ENCODE measurements at places on chromosomes 2 and 18. TPM values are rescaled to one million over a fixed set of nuclear protein-coding genes. Genes with fewer than 3 reads are reported as not detected.

DNA sequence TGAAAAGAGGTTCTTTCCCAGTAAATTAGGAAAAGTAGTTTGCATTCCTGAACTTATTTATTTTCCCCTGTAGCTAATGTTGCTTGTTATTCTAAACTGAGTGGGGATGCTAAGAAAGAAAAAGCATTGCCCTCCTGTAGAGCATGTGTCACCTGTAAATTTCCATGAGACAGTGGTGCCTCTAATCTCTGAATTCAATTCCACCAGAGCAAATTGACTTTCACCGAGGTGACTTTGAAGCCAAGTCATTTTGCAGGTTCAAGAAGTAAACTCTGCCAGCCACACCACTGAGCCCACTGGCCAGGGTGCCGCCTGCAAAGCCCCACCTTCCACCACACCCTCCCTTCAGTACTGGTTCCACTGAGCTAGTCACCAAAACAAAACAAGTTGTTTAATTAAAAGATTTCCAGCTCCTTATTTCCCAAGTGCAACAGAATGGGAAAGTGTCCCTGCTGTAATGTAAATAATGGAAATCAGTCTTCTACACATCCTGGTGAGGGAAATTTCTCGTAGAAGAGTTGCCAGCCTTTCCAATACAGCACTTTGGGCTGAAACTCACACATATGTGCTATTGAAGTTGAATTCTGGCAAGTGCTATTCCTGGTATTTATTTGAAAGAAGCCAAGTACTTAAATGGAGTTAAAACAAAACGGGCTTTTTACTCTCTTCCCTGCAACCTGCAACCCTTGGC is 254.8 kb downstream of the RNF152 start:
- no peak for DNase-seq

- DNase-seq: no peak
Observed at GRCh38 chr2:140593132-140593531, 1537.7 kb downstream of the LRP1B start.

GRCh38 chr2:232480201-232481190 is 7.1 kb downstream of the ECEL1 start:
- no peak for DNase-seq

DNA sequence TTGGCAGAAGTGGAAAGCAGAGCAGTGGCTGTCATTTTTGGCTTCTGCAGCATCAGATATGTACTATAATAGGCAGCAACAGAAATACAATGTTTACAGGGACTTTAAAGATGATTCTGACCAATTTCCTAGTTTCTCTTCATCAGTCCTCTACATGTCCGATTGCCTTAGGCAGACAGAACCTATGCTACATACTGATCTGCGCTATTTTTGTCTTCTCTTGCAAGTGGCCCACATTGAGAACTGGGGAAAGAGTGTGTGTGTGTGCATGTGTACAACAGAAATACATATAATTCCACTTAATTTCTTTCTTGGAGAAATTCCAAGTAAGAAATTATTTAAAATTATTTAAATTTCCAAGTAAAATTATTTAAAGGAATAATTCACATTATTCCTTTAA is 77.1 kb upstream of the CHRNA1 start:
- DNase-seq: no peak

DNA sequence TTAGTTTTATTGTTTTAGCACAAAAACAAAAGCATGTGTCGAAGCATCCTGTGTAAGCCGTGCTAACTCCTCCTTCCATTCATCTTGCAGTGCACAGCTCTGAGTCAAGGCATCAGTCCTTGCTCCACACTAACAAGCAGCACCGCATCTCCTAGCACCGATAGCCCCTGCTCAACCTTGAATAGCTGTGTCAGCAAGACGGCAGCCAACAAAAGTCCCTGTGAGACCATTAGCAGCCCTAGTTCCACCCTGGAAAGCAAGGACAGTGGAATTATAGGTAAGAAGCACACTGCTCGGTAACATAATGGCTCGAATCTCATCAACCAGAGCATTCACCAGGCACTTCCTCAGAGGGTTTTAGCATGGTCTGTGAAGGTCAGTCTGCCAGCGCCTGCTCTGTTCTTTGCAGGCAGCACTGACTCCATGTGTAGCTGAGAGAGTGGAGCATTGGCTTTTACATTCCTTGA is 136.2 kb downstream of the WDSUB1 start:
- no peak for DNase-seq

DNA sequence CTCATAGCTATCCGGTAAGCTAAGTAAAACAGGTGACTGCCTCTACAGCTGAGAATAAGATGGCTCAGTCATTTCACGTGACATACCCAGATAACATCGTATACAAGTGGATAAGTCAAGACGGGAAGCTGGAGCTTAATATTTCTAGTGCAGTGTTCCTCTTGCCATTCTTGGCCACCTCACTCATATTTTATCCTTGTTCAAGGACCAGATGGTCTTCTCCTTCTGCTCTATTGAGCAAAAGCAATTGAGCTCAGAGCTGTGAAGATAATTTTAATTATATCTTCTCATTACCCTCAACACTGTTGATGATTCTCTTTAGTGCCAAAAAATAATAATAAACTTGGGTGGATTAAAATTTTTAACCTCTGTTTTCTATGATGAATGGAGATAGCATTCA is 201.1 kb downstream of the DCC start:
- DNase-seq: no peak

INPP5D gene
- total RNA-seq: 12.2 TPM

REG3A gene
- total RNA-seq: not detected

EMX1 gene
- not detected for total RNA-seq

Data from esophagus muscularis mucosa (tissue), 4 donors.